RCC 7860 (cell line): ENCODE measurements at places on chromosomes 7 and 10.

GRCh38 chr7:17044396-17044795, 162.6 kb upstream of the AGR3 start:
- DNase-seq, result no peak

- DNase-seq, result peak; percentile 90
These were observed 19.1 kb downstream of the ABLIM1 start for GRCh38 chr10:114638821-114639625.

DNA sequence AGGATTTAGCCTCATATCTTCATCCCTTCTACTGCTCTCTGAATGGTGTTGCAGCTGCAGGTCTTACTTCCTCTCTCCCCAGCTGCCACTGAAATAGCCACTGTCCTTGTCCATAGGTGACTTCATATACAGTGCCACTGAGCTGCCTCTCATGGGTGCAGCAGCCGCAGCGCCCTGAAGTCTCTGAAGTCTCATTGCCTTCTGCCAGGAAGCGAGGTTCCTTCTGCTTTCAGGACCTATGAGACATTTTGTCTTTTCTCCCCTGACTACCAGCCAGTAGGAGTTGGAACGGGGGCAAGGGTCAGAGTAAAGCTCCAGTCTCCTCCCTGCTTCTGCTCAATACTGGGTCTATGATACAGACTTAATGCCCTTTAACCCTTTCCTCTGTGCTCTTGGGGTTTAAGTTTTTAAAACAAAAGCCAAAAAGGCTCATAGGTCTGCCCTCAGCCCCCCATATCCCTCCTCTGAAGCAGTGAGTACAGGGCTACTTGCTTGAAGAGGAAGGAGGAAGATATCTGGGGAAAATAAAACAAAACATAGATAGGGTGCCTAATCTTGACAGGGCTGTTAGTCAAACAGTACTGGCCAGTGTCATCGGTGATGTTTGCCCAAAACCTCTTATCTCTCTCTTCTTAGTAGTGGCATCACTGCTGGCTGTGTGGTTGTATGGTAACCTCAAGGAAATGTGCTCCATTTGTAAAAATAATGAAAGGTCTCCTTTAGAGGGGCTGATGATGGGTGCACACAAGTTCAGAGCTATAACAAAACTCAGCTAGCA, 7.1 kb downstream of the PLCE1 start:
- DNase-seq, result no peak

- no peak for DNase-seq
These were observed 18.7 kb upstream of the PRKAG2 start for GRCh38 chr7:151895631-151896031.
